Cardiac fibroblast (primary cell): ENCODE measurements at places on chromosomes 2 and 18.

- DNase-seq, result no peak
These were observed 330.2 kb downstream of the RBM43 start for GRCh38 chr2:150931451-150931850.

DNA sequence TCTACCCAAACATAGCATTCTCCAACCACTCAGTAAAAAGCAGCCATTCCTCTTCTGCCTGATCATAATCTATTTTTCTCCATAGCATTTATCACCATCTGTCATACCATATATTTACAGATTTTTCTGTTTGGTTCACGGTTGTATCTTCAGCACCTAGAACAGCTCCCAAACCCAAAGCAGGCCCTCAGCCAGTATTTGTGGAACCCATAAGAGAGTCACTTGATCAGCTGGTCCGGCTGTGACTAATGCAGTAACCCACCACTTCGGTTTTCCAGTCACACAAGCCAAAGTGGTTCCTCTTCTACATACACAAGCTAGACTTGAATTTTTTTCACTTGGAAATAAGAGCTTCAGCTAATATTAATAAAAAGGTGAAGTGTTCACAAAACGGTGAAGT lies 511.6 kb upstream of the CELF4 start:
- no peak for DNase-seq

GRCh38 chr2:213420828-213421385 lies 136.6 kb downstream of the SPAG16 start:
- no peak for DNase-seq

- no peak for DNase-seq
These were observed 290.2 kb upstream of the SESTD1 start for GRCh38 chr2:179554639-179555386.

DNA sequence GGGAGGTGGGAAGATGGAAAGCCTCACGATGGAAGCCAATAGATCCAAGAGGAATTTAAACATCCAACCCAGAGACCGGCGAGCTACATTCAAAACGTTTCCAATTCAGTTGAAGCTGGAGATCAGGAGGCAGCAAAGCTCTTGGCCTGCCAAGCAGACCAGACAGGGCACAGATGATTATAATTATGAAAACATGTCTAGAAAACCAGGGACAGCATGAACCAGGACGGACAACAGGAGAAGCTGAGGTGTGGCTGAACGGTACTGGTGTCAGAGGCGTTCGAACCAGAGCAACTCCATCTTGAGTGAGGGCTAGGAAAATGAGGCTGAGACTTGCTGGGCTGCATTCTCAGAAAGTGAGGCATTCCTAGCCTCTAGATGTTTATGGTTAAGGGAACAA lies 102.2 kb upstream of the CCDC150 start:
- DNase-seq, result no peak

GRCh38 chr2:9919512-9919911 lies 32.0 kb upstream of the GRHL1 start:
- no peak for DNase-seq

DNA sequence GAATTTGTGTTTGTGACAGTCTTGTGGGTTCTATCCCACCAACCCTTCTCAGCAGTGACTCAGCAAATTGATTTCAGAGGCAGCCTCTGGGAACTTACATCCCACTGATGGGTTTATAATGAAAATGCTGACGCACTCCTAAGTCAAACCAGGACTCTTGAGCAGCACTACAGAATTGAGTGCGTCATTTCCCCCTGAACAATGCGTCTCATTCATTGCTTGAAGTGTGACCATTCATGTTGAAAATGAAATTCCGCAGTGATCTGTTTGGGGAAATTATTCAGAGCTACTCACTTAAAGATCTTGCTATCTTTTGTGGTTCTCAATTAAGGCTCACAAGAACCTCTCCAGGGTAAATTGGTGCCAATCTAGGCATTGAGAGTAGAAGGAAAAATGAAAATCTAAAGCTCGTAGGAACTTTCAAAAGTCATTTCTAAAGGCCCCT lies 417.7 kb upstream of the SLC14A2 start:
- peak; percentile 69 for DNase-seq

DNA sequence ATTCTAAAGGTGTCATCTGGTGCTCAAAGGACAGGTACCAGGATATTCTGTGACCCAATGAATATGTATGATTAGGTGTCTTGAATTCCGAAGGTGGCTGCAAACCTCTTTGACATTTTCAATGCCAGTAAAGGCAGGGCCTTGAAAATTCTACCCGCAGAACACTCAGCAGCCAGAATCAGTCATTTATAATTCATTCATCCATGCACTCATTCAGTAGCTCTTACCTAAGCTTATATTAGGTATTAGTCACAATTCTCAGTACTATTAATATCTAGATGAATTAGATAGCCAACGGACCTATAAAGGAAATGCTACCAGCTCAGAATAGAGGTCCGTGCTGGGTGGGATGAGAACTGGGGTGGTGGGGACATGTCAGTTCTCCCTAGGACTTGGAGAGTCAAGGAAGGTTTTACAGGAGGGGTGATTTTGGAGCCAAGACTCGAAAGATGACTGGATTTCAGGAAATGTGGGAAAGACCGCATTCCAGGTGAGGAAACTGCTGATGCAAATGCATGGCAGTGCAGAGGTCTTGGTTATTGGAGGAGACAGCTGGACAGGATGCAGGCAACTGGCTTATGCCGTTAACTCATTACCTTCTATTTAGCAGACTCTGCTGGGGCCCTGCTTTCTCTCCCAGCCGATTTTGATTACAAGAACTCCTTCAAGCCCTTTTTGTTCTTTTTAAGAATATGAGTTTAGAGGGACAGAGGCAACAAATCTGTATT lies 7.2 kb downstream of the TRIB2 start:
- peak; percentile 22 for DNase-seq

DNA sequence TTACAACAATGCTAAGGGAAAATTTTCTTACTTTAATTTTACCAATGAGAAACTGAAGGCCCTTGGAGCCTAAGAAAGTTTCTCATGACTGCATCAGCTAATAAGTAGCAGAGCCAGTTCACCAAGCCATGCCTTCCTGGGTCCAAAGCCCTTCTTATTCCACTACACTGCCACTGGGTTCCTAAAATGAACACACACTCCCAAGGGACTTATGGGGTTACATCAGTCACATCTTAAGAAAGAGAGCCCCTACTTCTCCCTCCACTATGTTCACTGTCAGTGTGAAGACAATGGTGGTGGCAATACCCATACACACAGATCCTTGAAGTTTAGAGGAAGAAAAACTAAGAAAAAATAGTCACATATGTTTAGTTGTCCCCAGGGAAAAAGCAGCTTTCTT lies 20.6 kb downstream of the MBD2 start:
- DNase-seq, result no peak

DNA sequence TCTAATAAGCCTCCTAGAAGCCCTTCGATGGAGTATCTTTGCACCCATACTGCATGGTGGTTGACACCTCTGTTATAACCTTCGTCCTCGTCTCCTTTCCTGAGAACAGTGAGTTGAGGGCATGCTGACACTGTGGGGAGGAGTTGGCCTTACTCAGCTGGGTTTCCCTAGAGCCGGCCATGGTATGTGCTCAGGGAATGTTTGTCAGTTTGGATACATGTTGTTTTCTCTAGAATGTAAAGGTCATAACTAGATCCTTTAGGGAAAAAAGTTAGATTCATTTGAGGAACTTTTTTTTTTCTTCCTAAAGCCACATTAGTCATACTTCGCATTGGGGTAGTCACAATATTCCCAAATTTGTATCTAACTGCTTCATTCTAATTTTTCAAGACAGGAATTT lies 106.0 kb upstream of the FOSL2 start:
- DNase-seq, result peak; percentile 33

DNA sequence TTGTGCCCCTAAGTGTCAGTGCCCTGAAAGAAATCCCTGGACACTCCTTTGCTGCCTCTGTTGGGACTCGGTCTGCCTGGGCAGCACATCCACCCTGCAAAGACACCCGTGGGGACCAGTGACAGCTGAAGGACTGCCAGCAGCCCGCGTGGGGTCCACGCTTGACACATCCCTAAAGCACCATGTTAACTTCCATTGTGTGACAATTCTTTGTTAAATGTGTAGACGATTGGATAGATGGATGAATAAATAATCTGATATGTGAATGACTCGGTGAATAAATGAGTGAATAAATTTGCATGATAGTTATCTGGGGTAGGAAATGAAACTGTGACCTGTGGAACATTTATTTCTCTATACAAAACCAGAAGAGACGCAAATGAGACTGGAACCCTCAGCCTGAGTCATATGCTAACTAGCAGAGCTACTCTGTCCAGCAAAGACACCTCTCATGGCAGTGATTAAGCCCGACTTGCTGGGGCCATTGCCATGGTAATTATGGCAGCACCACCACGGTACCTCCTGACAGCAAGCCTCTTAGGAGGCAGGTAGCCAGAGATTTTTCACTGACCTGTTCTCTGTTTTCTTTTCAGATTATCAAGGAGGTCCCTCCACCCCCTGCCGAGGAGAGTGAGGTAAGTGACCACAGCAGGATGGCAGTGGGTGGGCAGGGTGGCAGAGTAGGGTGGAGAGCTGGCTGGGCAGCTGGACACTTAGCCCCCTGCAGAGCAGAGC lies 156.8 kb downstream of the ANTXR1 start:
- DNase-seq, result no peak

GRCh38 chr18:76823161-76823538 lies 793 bp downstream of the ZNF236 start:
- DNase-seq, result no peak

DNA sequence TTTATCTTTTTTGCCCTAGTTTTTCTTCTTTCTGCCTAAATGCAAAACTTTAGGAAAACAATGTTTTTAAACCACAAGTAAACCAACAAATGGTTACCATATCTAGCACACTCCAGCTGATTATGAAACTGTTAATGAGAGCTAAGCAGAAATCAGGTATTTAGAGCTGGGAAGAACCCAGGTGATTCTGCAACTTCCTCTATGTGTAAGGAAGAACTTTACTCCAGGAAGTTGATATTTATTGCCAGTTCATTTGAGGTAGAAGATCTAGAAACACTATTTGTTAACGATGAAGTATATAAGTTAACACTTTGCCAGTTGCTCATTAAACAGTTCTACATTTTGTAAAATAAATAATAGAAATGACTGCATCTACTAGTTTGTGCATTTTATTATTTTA lies 409.7 kb downstream of the XIRP2 start:
- DNase-seq, result no peak

- DNase-seq, result no peak
These were observed 9.2 kb downstream of the TMEM37 start for GRCh38 chr2:119440873-119441272.

- no peak for DNase-seq
These were observed 15.3 kb downstream of the TM4SF20 start for GRCh38 chr2:227363756-227364155.

GRCh38 chr18:79588636-79589481 lies 90.7 kb upstream of the CTDP1 start:
- DNase-seq, result peak; percentile 98

- no peak for DNase-seq
These were observed 49.8 kb downstream of the PTGR3 start for GRCh38 chr18:75159238-75159518.

DNA sequence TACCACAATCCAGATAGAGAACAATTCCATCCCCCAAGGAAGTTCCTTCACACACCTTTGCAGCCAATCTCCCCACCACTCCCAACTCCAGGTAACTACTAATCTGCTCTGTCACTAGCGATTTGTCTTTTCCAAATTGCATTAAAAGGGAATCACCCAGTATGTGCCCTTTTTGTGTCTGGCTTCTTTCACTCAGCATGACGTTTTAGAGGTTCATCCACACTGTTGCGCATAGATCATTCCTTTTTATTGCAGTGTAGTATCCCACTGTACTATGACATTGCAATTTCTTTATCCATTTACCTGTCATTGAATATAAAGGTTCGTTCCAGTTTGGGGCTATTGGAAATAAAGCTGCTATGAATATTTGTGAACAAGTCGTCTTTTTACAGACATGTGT lies 31.6 kb downstream of the TNS1 start:
- DNase-seq, result no peak

GRCh38 chr2:102208774-102209173 lies 22.0 kb downstream of the IL1RL2 start:
- DNase-seq, result no peak

DNA sequence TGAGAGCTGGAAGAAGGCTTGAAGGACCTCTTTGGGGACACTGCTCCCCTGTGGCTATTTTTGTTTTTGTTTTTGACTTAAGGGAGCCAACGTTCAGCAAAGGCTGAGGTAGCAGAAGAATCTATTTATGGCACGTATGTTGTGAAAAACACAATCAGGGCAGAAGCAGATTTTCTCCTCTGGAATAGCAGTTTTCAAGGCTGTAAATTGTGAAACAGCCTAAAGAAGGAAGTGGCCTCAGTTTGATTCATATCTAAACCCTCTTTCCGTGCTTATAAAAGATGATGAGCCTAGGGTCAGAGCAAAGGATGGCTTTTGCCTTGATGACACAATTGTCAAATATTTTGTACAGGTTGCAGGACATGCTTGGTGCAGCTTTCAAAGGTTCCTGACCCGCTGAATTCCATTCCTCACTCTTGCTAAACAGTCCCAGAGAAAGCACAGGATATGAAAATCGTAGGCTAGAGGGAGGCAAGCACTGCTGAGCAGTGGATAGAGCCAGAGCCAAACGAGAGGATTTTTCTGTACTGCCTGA lies 106.2 kb upstream of the DLX2 start:
- DNase-seq, result peak; percentile 48

GRCh38 chr2:84421791-84422190 lies 37.3 kb downstream of the SUCLG1 start:
- no peak for DNase-seq
